ENCODE measurements at places on chromosomes 3 and 15. TPM values are rescaled to one million over a fixed set of nuclear protein-coding genes. Genes with fewer than 3 reads are reported as not detected.

DNA sequence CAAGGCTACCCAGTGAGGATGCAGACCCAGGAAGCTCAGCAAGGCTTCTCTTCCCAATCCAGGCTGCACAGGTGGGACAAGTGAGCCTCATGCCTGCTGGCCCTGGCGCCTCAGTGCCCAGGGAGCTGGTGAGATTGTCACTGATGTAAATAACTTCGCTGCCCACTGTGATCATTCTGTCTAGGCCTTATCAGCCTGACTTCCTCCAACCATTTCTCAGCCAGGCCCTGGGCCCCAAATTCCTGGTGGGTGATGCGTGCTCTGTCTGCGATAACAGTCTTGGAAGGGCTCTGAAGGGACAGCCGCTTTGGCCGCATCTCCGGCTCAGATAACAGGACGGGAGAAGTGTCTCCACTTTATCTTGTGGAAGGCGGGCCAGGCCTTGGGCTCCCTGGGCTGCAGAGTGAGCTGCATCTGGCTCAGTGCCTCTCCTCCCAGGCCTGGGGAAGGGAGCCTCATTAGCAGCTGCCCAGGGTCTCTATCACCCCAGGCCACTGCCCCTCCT, 2.2 kb upstream of the FBLN2 start:
- no peak for DNase-seq

DNA sequence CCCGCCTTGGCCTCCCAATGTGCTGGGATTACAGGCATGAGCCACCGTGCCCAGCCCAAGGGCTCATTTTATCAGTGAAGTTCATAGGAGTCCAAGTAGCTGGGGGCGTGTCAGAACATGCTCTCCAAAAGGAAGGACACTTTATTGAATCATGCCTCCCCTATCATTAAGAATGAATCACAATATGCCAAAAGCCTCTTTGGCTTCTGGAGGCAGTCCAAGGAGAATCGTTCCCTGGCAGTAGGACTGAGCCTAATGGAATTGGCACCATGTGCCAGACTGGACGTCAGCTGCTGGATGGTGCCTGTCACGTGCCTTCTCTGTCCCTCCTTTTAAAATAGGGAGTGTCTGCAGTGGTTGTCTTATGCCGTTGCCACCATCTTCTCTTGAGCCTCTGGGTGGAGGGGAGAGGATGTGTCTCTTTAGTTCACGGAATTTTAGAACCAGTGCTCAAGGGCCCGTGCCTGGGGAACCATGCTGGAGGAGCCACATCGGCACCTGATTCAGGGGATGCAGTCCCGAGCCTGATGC, 234.7 kb upstream of the LYSMD4 start:
- no peak for DNase-seq

DNA sequence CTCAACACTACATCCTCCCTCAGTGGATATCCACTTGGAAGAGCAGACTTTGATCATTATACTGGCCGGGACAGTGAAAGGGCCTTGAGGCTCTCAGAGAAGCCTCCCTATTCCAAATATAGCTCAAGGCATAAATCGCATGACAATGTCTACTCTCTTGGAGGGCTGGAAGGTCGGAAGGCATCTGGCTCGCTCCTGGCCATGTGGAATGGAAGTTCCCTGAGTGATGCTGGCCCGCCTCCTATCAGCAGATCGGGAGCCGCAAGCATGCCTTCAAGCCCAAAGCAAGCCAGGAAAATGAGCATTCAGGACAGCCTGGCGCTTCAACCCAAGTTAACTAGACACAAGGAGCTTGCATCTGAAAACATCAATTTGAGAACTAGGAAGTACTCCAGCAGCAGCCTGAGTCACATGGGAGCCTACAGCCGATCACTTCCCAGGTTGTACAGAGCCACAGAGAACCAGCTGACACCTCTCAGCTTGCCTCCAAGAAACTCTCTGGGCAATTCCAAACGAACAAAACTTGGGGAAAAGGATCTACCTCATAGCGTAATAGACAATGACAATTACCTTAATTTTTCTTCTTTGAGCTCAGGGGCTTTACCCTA, 25.4 kb downstream of the PHLDB2 start:
- DNase-seq = no peak

DNA sequence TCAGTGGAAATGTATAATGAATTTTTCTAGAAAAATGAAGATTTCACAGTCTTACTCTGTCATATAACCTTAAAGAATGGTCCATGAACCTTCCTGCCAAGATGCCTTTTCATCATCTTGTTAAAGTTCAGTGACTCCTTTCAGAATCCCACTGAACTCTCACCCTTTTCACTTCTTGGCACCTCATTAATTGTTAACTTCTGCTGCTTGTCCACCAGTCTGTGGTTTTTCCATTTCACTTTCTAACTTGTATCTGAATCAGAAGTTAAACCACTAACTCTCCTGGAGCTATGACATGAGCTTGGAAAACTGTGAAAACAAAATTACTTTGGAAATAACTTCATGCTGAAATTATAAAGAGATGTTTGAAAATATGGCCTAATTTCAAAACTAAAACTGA, 281.2 kb upstream of the ALCAM start:
- DNase-seq = no peak

DNA sequence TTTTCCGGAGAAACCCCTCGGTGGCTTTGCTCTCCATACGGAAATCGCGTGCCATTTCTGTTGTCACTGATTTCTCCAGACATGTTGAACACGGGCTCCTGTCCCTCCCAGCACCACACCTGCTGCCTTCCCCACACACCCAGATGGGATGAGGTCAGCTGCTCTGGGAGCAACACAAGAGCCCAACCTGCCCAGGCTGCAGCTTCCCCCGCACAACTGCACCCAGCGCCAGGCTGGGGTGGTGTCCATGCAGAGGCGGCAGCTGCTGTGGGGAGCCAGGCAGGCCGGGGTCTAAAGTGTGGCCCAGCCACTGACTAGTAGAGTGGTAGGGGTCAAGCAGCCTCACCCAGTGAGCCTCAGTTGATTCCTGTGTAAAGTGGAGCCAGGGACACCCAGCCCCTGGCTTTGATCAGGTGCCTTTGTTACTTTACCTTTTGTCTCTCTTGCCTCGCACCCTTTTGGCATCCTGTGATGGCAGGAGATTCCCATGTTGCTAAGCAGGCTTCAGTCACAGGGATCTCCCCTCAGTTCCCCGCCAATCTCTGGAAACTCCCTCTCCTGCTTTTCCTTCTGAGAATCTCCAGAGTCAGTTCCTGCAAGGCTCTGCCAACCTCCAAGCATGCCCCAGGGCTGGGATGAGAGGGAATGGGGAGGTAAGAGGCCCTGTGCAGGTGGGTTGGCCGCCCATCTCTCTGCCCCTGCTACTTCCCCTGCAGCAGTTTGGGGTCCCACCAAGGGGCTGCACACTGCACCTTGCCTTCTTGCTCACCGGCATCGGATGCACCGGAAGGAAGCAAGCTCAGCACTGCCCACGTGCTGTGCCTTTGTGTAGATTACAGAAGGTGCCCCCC, 91.8 kb upstream of the ALDH1A3 start:
- no peak for DNase-seq

GRCh38 chr3:160200353-160200752, 24.9 kb upstream of the C3orf80 start:
- no peak for DNase-seq

GRCh38 chr3:58021072-58021959, 13.1 kb downstream of the FLNB start:
- no peak for DNase-seq

DNA sequence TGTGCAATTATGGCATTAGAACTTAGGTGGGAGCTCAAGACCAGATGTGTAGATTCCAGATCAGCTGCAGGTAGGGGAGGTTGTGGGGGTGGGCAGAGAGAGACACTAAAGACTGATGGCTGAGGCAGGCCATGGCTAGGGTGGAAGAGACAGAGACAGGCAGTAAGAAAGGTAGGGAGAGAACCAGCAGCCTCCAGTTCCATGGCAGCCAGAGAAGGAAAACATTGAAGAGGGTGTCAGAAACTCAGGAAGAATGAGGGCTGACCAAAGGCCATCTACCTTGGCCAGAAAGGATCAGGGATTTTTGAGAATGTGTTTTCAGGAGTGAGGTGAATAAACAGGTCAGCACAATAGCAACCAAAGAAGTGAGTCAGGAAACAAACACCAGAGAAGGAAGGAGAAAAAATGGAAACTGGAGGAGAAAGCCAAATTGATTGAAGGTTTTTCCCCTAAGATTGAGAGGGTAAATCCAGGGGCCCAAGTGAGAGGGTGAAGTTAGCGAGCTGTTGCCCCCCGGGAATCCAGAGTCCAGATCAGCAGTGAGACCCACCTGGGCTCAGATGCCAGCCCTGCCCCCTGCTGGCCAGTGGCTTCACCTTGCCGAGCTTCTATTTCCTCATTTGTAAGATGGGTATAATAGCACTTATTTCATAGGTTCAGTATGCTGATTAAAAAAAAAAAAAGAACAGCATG, 41.0 kb downstream of the ABHD2 start:
- DNase-seq = no peak

DNA sequence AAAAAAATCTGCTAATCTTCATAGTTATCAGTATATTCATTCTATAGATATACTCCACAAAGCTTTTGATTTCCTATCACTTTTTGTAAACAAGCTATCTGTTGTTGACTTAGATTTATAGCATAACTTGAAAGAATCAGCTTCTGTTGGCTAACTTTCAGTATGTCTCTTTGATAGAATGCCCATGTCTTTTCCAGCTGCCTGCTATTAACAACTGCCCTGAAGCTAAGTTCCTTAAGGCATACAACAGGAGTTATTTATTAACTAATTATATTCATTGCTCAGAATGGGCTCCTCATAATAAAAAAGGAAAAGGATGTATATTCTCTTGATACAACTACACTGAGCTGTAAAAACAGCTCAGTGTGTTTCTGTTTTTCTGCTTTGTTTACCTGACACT, 293.9 kb downstream of the TUSC7 start:
- no peak for DNase-seq

GRCh38 chr15:51103330-51103729, 8.6 kb upstream of the TNFAIP8L3 start:
- no peak for DNase-seq

- DNase-seq = no peak
Measured at GRCh38 chr15:33971811-33972210, 3.5 kb downstream of the CHRM5 start.

- no peak for DNase-seq
Measured at GRCh38 chr3:196321162-196321561, 3.1 kb upstream of the DYNLT2B start.

GRCh38 chr15:73017987-73018386, 34.3 kb upstream of the NEO1 start:
- no peak for DNase-seq

- DNase-seq = no peak
Measured at GRCh38 chr3:54232618-54233017, 110.3 kb downstream of the CACNA2D3 start.

The IRAK2 gene
- 0.76 TPM for polyA plus RNA-seq

The NR2E3 gene
- polyA plus RNA-seq = 0.45 TPM

The ARPC4 gene
- 145 TPM for polyA plus RNA-seq

The CX3CR1 gene
- polyA plus RNA-seq = 1.7 TPM

The CLDN1 gene
- polyA plus RNA-seq = 58.3 TPM

The CP gene
- 0.67 TPM for polyA plus RNA-seq

Data from renal cortex interstitium (tissue), 15 donors.